HepG2 (cell line): ENCODE measurements at places on chromosomes 7 and 10. TPM values are rescaled to one million over a fixed set of nuclear protein-coding genes. Genes with fewer than 3 reads are reported as not detected.

FOXI2 gene
- not detected in 2 replicates for total RNA-seq

KCNIP2 gene
- 0.42 TPM in 1 of 2 replicates, not detected in the other for total RNA-seq

IRF5 gene
- 2.0 and 2.9 TPM in 2 replicates for total RNA-seq

OGA gene
- total RNA-seq = 33.2 and 36.5 TPM in 2 replicates

- no peaks in the 10 kb centered on the region; the same call in 1 of the 2 replicates for H3K27me3 ChIP-seq
- H3K4me1 ChIP-seq = peaks cover 14% of the 10 kb centered on the region
- no peak overlapping the region for H3K27ac ChIP-seq
- H3K4me3 ChIP-seq = no peak overlapping the region
- no peaks in the 10 kb centered on the region for H3K36me3 ChIP-seq
Observed at GRCh38 chr7:47194516-47195057, 387.3 kb downstream of the TNS3 start.

- H3K4me3 ChIP-seq = no peak overlapping the region
- H3K27ac ChIP-seq = no peak overlapping the region
- DNase-seq = no peak
- H3K4me1 ChIP-seq = no peaks in the 10 kb centered on the region
Observed at GRCh38 chr10:28087661-28088351, 88.9 kb upstream of the ODAD2 start.

DNA sequence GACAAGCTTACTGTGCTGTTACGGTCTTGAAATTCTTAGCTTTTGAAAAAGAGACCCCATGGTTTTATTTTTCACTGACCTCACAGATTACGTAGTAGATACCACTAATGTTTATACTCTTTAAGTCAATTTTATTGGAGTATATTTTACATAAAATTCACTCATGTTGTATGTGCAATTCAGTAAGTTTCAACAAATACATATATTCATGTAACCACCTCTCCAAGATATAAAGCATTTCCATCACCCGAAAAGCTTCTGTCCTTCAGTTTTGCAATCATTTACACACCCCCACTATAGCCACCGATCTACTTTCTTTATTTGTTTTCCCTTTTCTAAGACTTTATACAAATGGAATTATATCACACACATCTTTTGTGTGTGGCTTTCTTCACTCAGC lies 199.2 kb downstream of the PHF14 start:
- no peaks in the 10 kb centered on the region for H3K4me1 ChIP-seq
- no peaks in the 10 kb centered on the region for H3K27me3 ChIP-seq
- H3K27ac ChIP-seq = no peak overlapping the region
- H3K36me3 ChIP-seq = no peaks in the 10 kb centered on the region

DNA sequence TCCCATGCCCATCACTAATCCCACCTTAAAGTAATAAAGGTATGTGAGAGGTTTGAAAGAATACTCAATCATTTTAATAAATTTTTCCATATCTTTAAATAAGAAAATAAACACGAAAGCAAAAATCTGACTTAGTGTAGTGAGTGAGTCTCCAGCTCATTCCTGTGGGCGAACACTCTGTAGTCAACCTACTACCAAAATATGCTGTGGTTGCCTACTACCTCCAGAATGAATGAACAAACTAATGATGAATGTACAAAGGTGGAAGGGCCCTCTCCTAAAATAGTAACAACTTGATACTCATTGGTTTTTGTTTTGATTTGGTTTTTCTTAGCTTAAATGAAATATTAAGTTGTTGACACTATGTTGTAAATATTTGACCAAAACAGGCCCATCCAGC lies 195.5 kb upstream of the HPS1 start:
- no peak overlapping the region for H3K27ac ChIP-seq
- H3K27me3 ChIP-seq = no peaks in the 10 kb centered on the region
- H3K36me3 ChIP-seq = no peaks in the 10 kb centered on the region
- DNase-seq = no peak

- no peaks in the 10 kb centered on the region for H3K36me3 ChIP-seq
- H3K27ac ChIP-seq = peak overlapping the region; percentile 90
- H3K4me3 ChIP-seq = peak overlapping the region; percentile 95
- H3K4me1 ChIP-seq = peaks cover 39% of the 10 kb centered on the region
- no peaks in the 10 kb centered on the region; the same call in 2 of the 3 replicates for H3K27me3 ChIP-seq
Observed at GRCh38 chr10:73998623-73998928, 660 bp downstream of the VCL start.

GRCh38 chr7:149261829-149262617 lies at the start of gene ZNF783:
Gene ZNF783 (plus strand): TSS chr7:149262196. CDS start chr7:149262334, 138 bp downstream.
- H3K27ac ChIP-seq = peak within 1 kb of the TSS; percentile 48
- H3K4me1 ChIP-seq = peaks cover 17% of the 10 kb centered on the region
- H3K27me3 ChIP-seq = no peaks in the 10 kb centered on the region
- H3K36me3 ChIP-seq = peaks cover 4% of the 10 kb centered on the region; the same call in 1 of the 3 replicates
- peak; percentile 70 for DNase-seq
- peak within 1 kb of the TSS; percentile 58; the same call in 1 of the 2 replicates for H3K4me3 ChIP-seq

- H3K27ac ChIP-seq = no peak overlapping the region
- no peak overlapping the region for H3K4me3 ChIP-seq
- H3K36me3 ChIP-seq = no peaks in the 10 kb centered on the region
- H3K4me1 ChIP-seq = no peaks in the 10 kb centered on the region
- DNase-seq = no peak
Observed at GRCh38 chr10:72753760-72754231, 61.9 kb downstream of the MCU start.

- no peaks in the 10 kb centered on the region for H3K4me1 ChIP-seq
- no peaks in the 10 kb centered on the region for H3K36me3 ChIP-seq
- no peak for DNase-seq
Observed at GRCh38 chr7:31775556-31775955, 88.5 kb downstream of the PPP1R17 start.

DNA sequence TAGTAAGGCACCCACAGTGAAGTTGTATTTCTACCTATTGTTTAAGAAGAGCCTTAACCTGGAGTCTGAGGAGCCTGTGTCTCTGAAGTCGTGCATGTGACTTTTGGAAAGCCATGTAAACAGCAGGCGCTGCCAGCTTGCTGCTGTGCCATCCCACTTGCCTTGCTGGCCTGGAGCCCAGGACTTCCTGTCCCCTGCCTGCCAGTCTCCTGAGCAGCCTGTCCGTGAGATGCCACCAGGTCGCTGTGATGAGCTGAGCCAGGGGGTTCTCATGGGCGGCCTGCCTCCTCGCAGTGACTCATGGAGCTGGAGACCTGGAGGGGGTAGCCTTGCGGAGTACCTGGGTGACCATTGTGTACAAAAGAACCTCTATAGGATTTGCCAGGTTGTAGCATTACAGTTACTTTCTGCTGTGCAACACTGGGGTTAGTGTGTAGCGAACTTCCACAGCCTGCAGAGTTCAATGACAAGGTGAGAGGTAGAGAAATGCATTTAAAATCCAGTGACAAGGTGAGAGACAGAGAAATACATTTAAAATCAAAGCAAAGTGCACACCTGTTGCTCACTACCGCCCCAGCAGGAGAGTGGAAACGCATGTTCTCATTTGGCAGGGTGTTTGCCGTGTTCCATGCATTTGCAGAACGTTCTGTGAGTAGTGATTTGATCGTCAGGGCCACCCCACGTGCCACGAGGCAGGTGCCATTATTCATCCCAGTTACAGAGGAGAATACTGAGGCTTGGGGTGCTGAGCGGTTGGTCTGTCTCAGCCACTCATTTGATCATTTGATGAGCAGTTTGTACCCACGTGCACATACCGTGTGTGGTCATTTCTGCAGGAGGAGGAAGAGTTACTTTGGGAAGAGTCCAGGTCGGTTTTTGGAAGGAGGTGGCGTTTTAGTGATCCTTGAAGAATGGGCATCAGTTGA lies 36.6 kb upstream of the BHLHA15 start:
- peaks cover 79% of the 10 kb centered on the region for H3K36me3 ChIP-seq
- no peak overlapping the region for H3K4me3 ChIP-seq
- no peaks in the 10 kb centered on the region for H3K4me1 ChIP-seq
- no peak overlapping the region for H3K27ac ChIP-seq
- H3K27me3 ChIP-seq = no peaks in the 10 kb centered on the region
